ENCODE measurements at places on chromosomes 1 and 21. TPM values are rescaled to one million over a fixed set of nuclear protein-coding genes. Genes with fewer than 3 reads are reported as not detected.

The EXTL1 gene
- total RNA-seq = not detected

The USH2A gene
- total RNA-seq = not detected

- DNase-seq = no peak
These were observed 121.8 kb upstream of the KCNK1 start for GRCh38 chr1:233491953-233492620.

DNA sequence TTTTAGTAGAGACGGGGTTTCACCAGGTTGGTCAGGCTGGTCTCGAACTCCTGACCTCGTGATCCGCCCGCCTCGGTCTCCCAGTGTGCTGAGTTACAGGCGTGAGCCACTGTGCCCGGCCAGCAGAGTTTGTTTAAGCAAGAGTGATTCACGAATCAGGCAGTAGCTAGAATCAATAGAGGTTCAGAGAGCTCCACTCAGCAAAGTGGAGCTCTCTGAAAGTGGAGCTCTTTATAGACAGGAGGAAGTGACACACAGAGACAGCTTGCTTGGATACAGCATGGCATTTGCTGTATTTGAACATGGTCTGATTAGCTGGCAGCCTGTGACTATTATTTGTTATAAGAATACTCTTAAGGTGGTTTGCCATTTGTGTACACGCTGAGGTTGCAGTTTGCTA, 27.1 kb upstream of the CD34 start:
- DNase-seq = no peak

The FAM72C gene
- 11.1 TPM for total RNA-seq

Data from activated CD4-positive, alpha-beta T cell treated with anti-CD3 and anti-CD28 coated beads, Interleukin-2, amount 10 ng/mL, durations not matched to agents 7 days and 5 days (primary cell).